ENCODE measurements at places on chromosomes 2 and 18.

- DNase-seq: no peak
Observed at GRCh38 chr2:58042486-58042970, 4.1 kb upstream of the VRK2 start.

GRCh38 chr2:233531955-233532354 is 34.6 kb downstream of the USP40 start:
- no peak for DNase-seq

DNA sequence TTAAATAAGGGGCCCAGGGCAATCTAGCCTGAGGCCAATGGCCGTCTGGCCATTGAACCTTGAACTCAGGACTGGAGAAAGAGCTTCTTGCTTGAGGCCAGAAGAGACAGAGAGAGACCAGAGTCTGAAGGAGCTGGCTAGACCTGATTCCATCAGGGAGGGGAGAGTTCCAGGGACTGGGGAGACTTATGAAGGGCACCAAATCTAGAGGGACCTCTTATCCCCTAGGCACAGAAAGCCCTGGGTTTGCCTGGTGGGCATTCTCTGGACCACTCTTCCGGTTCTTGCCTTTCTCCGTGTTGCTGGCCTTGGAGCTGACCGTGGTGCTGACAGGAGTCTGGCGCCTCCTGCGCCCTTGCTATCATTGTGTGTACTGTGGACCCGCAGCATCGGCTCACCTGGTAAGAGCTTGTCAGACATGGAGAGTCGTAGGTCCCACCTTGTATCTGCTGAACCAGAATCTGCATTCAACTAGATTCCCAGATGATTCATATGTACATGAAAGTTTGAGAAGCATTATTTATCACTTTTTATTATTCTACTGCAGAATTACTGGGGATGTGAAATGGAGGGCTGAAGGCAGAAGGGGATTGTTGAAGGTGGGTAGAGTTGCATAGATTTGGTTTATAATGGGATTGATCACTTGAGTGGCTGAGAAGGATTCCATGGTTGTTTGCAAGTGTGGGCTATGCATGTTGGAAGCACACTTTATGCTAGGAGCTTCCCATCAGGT is 4.3 kb upstream of the TRPM8 start:
- no peak for DNase-seq

DNA sequence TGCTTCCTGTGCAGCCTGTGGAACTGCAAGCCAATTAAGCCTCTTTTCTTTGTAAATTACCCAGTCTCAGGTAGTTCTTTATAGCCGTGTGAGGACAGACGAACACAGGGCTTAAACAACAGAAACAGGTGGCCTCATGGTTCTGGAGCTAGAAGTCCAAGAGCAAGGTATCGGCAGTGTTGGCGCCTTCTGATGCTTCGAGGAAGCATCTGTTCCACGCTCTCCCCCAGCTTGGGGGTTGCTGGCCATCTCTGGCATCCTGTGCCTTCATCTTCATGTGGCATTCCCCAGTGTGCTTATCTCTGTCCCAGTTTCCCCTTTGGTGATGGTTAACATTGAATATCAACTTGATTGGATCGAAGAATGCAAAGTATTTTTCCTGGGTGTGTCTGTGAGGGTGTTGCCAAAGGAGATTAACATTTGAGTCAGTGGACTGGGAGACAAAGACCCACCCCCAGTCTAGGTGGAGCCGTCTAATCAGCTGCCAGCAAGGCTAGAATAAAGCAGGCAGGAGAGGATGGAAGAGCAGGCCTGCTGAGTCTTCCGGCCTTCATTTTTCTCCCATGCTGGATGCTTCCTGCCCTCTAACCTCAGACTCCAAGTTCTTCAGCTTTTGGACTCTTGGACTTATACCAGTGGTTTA is 287.6 kb downstream of the PHLPP1 start:
- no peak for DNase-seq

DNA sequence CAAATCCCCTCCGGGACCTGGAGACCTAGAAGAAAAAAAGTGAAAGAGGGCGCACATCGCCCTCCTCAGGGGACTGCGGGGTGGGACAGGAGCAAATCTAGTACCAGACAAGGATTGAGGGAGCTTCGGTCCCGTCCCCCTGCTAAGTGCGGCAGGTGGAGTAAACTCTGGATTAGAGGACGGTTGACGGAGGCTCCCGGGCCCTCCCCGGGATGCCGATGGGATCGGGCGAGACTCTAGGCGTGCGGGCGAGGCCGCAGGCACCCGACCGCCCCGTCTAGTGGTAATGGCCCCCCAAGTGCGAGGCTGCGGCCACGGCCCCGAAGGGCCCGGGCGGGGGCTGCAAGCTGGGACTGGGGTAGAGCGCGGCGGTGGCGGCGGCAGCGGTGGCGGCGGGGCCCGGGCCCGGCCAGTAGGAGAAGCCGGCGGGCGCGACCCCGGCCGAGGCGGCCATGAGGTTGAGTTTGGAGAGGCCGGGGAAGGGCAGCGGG is 3.5 kb downstream of the FEV start:
- no peak for DNase-seq

DNA sequence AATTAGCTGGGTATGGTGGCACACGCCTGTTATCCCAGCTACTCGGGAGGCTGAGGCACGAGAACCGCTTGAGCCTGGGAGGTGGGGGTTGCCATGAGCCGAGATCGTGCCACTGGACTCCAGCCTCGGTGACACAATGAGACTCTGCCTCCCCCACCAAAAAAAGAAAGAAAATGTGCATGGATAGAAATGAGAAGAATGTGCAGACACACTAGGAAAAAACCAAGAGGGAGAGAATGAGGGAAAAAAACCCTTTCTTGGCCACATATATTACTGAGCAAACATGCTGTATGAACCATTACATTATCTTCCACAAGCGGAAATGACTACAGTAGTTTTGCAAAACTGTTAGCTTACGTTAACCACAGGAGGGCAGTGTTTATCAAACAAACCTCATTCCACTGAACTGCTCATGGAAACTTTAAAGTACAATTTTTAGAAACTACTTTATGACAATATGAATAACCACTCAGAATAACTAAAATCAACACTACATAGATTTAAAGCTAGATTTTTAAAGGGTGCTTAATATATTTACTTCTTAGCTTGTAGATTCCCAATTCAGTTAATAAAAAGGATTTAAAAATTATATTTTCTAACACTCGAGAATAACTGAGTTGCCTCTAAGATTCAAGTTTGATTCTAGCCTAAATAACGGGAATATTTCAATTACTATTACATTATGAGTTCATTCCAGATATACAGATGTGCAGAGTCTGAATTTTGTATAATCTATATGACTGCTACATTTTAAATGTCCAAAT is 26.4 kb downstream of the ASXL2 start:
- no peak for DNase-seq

DNA sequence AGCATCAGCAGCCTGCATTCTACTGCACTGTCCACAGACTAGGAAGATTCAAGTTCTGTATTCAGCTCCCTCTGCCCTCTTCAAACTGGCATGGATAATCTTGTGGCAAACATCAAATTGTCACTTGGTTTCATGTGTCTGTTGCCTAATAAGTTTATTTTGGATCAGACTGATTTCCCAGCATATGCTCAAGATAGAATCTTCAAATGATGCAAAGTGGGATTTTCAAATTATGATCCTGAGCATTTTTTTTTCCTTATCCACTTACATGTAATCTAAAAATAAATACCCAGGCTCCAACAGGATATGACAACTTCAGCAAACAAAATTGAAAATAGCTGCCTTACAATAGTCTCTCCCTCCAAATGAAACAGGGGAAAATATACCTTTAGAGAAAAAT is 160.9 kb upstream of the VRK2 start:
- no peak for DNase-seq

DNA sequence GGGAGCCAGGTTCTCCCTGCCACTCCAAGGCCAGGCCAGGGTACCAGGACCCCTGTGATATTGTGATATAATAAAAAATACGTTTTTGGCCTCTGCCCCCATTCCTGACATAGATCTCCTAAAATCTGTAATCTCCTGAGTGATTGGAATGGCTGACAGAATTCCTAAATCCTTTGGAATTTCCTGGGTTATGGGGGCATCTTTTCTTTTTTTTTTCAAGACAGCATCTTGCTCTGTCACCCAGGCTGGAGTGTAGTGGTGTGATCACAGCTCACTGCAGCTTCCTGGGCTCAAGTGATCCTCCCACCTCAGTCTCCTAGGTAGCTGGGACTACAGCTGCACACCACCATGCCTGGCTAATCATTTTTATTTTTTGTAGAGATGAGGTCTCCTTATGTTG is 26.2 kb upstream of the TUBB6 start:
- no peak for DNase-seq

DNA sequence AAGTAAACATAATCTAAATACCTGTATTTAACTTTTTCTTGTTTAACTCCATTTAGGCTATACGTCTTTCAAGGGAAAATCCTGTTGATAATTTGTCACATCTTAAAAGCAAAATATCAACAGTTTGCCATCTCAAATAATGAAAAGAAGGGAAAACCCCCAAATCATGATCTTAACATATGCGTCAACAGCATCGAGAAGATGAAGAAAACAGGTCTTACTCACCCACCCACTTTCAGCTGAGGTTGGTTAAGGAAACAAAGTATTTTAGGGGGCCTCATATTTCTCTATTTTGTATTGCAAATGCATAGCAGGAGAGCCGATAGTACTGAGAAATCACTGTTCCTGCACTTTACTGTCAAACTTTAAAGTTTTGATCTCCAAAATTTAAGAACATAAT is 143.1 kb upstream of the COPS8 start:
- DNase-seq: no peak

GRCh38 chr2:44453259-44453658 is 91.5 kb downstream of the CAMKMT start:
- DNase-seq: no peak

DNA sequence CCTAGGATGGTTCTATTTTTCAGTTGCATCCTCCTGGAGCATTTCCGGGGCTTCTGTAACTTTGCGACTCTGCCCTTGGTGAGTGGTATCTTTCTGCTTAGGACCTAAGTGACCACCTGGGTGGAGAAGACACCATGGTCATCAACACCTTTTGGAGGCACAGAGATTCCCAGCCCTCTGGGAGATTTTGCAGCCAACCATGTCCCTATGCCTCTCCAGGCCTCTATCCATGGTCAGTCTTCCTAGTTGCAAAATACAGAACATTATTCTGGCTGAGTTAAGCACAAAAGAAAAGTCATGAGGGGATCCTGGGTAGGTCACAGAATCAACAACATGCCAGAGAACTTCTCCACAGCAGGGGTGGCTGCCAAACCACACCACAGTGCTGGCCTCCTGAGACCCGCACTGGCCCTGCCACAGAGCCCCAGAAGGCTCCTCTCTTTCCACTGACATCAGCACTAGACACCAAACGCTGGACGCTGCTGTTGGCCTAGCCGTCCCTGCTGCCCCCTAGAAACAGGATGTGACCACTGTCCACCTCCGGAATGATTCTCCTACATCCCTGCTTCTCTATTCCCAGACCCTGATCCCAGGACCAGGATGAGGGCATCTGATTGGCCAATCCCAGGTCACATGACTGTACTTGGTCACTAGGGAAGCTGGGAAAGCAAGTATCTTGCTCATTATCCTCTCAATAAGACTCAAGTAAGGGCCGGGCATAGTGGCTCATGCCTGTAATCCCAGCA is 47.7 kb downstream of the SMAD7 start:
- no peak for DNase-seq

DNA sequence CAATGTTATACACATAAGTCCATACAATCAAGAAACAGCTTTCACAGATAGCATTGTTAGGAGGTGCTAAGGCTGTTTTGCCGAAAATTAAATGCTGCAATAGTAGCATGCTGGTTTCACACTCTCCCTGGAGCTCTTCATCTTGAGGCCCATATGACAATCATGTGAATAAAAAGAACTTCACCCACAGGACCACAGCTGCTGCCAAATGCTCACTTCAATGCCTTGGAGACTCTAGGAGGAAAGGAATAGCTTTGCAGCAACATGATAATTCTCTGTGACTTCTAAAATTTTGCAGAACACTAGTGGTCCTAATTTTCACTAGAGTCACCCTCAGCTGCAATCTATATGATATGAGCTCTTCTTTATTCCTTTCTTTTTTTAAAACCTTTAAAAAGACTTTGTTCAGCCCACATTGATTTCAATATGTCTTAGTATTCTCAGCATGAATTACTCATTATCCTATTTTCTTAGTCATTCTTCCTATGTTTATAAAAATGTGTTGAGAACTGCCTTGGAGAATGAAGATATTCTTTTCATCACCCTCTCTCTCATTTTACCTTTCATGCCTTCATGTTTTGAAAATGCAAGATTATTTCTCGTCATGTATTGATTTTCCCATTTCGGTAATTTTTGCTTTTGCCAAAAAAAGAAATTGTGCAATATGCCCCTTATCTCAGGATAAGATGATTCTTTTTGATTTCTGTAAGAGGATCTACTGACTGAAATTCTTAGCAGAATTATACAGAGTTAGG is 108.2 kb downstream of the PDE1A start:
- no peak for DNase-seq

DNA sequence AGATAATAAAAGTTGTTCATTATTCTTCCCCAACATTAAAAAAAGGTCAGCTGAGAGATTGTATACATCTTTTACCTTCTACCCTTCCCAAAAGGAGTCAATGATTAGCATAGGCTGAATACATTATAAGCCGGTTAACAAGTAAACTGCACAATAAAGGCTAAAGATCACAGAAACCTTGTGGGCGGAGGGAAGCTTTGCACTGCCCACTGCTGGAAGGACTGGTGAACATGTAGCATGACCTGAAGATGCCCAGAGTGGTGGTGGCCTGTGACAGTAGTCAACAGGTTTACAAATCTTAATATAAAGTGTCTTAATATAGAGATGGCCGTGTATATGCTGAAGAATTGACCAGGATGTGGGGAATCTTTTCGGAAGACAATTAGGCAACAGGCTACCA is 35.6 kb downstream of the ARL5A start:
- DNase-seq: no peak

DNA sequence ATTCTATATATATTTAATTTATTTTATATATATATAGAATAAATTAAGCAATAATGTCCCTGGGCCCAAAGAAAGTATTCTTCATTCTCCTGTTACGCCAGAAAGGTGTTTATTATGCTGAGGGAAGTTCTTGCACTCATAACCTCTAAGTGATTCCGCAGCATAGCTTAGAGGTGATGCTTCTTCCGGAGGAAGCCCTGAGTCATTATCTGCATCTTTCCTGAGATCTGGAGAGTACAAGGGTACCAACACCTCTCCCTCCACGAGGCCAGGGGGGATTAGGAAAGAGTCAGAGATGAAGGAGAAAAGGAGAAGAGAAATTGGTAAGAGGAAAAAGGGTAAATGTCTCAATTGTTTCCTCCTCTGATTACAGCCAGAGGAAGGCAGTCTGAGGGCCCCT is 43.1 kb upstream of the RTN4 start:
- no peak for DNase-seq

GRCh38 chr18:32270341-32270740 is 80.5 kb downstream of the MEP1B start:
- no peak for DNase-seq

Measured in activated CD8-positive, alpha-beta memory T cell treated with anti-CD3 and anti-CD28 coated beads for 1 hour (primary cell).